Activated naive CD4-positive, alpha-beta T cell treated with anti-CD3 and anti-CD28 coated beads, Interleukin-2, amount 50 U/mL, for 72 hours (primary cell): ENCODE measurements at places on chromosomes 2 and 18. TPM values are rescaled to one million over a fixed set of nuclear protein-coding genes. Genes with fewer than 3 reads are reported as not detected.

DNA sequence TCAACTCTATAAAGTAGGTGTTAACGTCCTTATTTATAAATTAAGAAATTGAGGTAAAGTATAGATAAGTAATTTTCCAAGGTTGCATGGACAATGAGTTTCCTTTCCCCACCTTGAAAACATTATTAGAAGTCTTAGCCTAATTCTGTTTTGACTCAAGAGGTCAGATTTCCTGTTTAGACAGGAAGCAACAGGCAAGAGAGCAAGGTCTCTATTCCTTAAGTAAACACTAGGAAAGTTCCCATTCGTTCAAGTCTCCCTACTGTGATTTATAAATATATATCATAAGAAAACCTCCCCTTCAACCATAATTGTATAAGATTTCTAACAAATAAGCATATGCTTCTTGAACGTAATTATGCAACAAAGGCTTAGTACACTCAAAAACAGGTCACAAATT lies 40.3 kb downstream of the CLASP1 start:
- no peak for DNase-seq

- no peak for DNase-seq
These were observed 14.0 kb downstream of the GORASP2 start for GRCh38 chr2:170943041-170943440.

DNA sequence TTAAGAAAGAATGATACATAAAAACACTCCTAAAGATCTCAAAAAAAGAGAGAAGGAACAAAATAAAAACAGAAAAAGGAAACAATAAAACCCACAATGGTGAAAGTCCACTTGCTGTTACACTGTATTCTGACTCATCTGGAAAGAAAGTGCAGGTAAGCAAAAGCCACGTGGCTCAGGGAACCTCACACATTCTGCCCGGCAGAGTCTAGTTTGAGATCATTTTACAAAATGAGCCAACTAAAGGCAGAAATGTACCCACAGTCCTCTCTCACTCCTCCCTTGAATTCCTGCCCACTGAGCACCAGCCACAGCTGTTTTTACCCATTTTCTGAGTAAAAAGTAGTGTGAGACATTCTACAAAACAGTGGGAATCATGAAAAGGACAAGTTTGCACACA lies 10.0 kb downstream of the KCNH7 start:
- no peak for DNase-seq

GRCh38 chr2:177758591-177759371 lies 313.8 kb downstream of the PDE11A start:
- DNase-seq, result no peak

The STPG4 gene
- total RNA-seq, result not detected
